ENCODE measurements at places on chromosomes 1 and 21.

DNA sequence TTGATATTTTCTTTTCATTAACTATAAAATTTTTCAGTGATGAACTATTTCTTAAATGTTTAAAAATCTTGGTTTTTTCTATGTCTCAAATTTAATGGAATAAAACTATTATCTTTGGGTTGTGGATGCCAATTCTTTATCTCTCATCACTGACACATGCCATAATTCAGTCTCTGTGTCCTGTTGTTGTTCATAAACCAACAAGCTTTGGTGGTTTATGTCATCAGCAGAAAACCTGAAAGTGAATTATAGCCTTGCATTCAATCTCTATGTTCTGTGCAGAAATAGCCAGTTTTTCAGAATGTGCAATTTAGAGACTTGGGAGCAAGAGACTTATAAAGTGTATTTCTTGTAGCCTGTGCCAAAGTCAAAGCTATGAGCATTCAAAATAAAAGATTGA is 462.6 kb upstream of the ADGRL4 start:
- no peak for DNase-seq

DNA sequence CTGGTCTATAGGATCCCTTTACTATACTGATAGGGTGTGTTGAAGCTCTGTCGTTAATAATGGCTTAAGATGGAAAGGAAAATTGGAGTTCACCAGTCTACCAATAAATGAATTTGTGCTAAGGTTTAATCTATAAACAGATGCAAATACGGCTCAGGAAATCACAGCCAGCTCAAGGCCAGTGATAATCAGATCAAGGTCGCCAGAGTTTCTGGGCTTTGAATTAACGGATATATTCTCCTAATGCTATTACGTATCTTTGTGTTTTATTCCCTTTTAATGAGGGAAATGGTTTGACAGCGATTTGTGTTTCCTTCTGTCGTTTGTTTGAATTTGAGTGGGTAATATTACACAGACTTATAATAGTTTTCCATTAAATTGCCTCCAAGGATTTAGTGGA is 279.6 kb downstream of the BACH1 start:
- no peak for DNase-seq

DNA sequence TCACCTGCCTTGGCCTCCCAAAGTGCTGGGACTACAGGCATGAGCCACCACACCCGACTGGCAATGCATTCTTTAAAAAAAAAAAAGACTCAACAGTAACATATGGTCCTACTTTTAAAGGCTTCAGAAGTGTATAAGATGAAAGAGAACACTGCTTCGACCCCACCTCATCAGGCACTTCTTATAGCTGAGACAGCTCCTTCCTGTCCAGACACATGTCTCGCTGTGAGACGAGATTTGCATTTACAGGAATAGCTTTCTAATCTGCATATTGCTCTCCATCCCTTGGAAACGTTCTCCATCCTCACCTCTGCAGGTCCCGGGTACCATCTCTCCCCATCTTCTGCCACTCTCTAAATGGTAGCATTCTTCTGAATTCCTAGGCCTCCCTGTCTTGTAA is 6.7 kb downstream of the AZIN2 start:
- no peak for DNase-seq

DNA sequence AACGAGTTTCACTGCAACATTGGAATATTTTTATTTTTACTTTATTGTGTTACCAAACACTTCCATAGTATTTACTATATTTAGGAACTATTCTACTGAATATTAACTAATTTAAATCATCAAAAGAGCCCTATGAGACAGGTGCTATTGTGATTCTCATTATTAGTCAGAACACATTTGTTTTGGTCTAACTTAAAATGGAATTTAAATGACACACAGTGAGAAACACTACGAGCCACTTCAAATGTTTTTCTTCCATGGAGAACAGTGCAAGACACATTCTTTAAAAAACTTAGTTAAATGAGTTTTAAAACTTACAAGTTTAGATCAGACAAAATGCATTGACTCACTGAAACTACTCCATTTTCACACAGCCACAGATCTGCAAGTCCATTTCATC is 6.6 kb upstream of the TRAF3IP3 start:
- DNase-seq = no peak

DNA sequence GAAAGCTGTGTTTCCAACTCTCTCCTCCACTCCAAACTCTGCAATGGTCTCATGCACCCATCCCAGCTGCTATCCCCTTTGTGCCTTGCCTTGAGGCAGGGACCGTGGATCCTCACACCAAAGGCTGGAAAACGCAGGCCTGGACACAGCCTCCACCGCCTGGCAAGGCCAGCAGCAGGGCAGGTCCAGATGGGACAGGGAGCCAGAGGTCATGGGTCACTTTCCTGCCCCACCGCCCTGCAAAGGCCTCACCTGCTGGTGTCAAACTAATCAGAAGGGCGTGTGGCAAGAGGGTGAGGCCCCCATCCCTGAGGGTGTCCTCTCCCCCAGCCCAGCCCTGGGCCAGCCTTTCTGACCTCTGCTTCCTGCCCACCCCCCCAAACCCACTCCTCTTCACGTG is 106.3 kb downstream of the PAX7 start:
- DNase-seq = no peak

DNA sequence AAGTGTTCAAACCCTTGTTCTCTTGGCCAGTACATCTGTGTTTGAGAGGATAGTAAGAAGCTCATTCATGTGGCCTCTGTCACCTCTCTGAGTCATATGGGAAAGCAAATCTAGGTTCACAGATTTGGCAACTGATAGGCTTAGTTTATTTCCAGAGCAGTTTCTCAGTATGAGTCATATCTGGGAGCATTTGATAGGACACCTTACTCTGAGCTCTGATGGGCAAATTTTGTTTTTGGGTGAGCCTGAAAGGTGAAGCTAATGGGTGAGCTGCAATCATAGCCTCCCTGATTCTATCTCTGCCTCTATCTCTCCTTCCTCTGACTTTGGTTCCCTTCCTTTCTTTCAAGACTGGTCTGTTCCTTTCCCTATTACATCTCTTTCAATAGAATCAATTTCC is 134.4 kb downstream of the S1PR1 start:
- no peak for DNase-seq

GRCh38 chr1:184299796-184300195 is 87.0 kb upstream of the C1orf21 start:
- no peak for DNase-seq

- DNase-seq = no peak
Measured at GRCh38 chr1:201745023-201745422, 83.9 kb upstream of the IPO9 start.

- DNase-seq = no peak
Measured at GRCh38 chr1:221891708-221892107, 149.8 kb upstream of the DUSP10 start.

- no peak for DNase-seq
Measured at GRCh38 chr1:218643926-218644325, 298.8 kb downstream of the TGFB2 start.

DNA sequence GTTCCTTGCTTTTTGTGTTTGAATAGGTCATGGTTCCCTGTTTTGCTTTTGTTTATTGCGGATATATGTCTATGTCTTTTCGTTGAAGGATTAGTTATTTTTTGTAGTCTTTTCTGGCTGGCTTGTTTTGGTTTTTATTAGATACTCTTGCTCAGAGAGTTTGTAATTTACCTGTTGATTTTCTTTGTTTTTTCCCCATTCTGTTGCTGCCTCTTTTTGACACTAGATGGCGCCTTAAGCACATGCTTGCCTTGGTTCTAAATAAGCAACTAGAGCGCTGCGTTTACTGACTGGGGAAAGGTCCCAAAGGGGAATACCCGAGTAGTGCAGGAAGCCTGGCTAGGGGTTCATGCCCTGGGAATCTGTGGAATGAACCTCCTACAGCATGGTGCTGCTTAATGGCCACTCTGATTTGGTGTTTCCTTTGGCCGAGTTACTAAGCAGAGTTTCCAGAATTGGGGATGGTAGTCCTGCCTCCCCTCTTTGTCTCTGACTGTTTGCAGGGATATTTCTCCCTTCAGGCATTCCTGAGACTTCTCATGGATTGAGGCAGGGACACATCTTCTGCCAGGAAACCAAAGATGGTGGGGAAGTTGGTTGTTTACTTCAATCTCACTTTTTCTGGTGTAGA is 143.2 kb downstream of the PTPRU start:
- DNase-seq = no peak

DNA sequence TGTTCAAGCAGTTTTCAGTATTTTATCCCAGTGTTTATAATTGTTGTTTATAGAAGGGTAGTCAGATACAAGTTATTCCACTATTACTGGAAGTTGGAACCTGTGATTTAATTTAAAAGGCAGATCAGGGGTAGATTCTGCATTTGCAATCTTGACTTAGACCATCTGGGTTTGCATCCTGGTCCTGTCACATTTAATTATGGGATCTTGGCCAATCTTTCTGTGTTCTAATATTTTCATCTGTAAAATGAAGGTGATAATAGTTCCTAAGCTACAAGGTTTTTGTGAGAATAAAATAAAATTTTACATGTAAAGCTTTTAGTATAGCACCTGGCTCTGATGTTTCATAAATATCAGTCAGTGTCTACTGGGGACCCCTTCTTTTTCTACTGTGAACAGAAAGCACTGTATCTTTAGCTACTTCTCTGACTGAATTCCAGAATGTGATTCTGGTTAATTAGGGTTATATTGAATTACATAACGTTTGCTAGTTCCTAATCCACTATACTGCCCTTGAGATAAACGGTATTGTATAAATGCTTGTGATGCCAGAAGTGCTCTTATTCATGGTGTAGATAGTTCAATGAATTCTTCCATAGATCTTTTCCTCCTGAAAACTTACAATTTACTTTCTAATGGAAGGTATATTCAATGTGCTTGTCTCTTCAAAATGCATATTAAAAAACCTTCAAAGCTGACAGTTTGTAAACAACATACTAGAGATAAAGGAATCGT is 131.0 kb downstream of the KCNK1 start:
- DNase-seq = no peak

DNA sequence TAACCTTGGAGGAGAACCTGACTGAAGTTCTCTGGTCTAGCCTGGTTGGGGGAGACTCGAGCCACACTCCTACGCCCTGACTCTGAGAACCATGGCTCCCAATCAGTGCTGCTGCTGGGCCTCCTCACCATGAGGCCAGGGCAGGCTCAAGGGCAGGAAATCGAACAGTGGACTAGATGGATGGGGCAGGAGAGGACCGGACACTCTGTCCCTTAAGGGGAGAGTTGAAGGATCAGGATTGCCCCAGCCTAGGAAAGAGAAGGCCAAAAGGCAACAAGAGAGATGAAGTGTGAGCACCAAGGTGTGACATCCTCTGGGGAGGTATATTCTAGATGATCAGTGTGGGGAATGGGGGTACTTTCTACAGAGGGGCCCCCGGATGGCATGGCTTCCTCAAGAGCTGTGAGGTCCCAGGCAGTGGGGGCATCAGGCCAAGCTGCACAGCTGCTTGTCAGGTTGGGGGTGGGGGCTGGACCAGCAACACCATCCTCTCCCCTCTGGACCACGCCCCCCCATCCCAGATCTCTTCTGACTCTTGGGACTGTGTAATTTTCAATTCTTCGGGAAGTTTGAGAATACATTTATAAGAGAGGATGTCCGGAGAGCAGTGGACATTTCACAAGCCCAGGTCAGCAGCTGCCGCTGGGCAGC is 34.0 kb downstream of the MX1 start:
- DNase-seq = no peak

GRCh38 chr1:23911921-23912320 is 1.2 kb downstream of the CNR2 start:
- DNase-seq = no peak

GRCh38 chr1:217342105-217342504 is 288.8 kb downstream of the GPATCH2 start:
- DNase-seq = no peak

- DNase-seq = no peak
Measured at GRCh38 chr1:21068937-21069336, 107.8 kb downstream of the EIF4G3 start.

DNA sequence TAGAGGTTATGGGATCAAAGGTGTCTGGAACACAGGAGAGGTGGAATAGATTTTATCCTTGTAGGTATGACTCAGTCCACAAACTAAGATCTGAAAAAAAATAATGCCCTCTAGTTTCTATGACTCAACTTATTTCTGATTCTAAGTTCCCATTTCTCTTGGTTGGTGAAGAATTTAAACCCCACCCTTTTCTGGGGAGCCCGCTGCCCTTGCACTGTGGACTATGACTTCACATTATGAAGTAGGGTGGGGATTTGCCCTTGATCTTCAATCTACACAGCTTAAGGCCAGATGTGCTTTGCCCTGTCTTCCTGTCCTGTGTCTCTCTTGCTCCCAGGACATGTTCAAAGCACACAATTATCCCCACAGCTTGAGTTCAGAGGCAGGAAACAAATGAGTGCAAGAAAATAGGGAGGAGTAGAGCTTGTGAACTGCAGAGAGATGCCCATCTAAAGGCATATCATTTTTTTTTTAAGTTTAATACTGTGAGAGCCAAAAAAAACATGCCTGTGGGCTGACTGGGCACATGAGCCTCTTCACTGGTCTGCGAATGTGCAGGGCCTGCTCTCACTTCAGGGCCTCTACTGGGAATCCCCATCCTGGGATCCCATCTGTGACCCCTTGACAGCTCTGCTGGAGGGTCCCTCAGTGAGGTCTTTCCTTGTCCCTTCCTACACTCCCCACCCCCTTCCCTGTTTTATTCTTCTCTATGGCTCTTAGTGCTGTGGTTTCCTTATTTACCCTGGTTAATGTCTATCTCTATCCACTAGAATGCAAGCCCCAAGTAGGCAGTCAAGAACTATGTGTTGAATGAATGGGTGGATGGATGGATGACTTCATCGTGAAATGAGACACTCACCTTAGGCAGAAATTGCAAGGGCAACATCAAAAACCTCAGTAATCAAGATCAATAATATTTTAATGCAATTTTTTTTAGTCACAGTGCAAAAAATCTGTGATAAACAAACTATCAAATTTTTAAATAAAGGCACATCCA is 61.5 kb downstream of the CD58 start:
- DNase-seq = no peak

DNA sequence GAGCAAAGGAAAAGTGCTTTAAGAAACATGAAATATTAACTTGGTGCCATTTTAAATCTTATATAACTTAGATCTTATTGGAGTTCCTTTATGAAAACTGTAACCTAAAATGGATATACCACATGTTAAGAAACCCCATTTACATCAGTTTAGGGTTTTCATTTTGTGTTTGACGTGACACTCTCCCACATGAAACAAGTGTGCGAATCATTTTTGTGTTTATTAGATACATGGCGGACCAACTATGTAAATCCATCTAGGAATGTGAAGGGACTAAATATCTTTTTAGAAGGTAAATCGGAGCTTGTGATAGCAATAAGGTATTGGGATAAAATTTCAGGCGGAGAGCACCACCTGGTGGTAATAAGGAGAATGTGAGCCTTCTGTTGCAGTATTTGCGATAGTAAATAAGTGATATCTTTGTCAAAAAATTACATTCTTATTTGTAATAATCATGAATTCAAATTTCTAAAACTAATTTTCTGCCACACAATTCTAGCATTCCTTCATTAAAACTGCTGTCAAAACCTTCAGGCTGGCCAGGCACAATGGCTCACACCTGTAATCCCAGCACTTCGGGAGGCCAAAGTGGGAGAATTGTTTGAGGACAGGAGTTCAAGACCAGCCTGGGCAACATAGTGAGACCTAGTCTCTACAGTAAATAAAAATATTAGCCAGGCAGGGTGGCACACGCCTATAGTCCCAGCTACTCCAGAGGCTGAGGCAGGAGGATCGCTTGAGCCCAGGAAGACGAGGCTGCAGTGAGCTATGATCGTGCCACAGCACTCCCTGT is 31.3 kb downstream of the SMAP2 start:
- no peak for DNase-seq

GRCh38 chr1:192867180-192867579 is 58.3 kb downstream of the RGS2 start:
- no peak for DNase-seq
